Stimulated activated CD4-positive, alpha-beta T cell treated with anti-CD3 and anti-CD28 coated beads, Interleukin-1b, Interleukin-23, amount 100 ng/mL, for 1 hour (primary cell): ENCODE measurements at places on chromosomes 1 and 21.

DNA sequence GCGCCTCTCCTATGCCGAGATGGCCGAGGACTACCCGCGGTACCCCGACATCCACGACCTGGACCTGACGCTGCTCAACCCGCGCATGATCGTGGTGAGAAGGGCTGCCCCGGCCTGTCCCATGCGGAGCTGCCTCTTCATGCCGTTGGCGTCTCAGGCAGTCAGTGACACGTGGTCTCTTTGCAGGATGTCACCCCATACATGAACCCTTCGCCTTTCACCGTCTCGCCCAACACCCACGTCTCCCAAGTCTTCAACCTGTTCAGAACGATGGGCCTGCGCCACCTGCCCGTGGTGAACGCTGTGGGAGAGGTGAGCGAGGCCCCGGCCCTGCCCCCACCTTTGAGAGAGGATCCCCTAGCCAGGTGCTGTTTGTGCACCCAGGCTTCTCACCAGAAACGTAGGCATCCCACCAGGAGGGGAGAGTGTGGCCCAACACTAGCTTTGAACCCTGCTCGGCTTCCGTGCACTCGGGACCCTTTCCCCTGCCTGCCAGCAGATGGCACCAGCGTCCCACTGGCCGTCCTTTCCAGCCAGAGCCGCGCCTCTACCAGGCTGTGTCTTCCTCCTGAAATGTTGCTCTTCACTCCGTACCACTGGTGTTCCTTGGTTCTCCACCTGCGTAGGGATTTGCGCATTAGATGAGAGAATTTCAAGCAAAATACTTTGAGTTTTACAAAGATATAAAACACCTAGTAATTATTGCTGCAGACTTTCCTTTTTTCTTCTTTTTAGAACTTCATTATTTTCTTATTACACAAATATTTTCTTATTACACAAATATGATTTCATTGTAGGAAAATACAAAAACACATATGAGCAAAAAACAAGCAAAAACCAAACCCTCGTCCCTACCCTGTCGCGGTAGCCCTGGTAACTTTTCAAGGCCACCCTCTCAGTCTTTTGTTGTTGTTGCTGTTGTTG, 9.0 kb downstream of the NPPA start:
- peak; percentile 55 for DNase-seq

DNA sequence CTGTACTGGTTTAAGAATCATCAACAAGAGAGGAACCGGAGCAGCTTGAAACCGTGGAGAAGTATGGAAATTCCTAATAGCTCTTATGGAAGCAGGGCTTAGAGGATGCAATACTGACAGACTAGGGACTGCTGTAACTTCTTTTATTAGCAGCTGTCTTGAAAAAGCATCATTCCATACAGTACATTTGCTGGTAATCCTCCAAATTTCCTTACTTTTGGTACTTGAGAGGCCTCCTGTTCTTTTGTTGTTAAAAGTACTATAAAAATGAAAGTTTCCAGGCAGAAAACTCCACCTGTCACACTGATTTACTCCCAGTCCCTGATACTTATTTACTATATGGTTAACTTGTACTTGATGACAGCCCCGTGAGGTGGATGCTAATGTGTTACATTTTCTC, 7.7 kb downstream of the OMA1 start:
- no peak for DNase-seq

DNA sequence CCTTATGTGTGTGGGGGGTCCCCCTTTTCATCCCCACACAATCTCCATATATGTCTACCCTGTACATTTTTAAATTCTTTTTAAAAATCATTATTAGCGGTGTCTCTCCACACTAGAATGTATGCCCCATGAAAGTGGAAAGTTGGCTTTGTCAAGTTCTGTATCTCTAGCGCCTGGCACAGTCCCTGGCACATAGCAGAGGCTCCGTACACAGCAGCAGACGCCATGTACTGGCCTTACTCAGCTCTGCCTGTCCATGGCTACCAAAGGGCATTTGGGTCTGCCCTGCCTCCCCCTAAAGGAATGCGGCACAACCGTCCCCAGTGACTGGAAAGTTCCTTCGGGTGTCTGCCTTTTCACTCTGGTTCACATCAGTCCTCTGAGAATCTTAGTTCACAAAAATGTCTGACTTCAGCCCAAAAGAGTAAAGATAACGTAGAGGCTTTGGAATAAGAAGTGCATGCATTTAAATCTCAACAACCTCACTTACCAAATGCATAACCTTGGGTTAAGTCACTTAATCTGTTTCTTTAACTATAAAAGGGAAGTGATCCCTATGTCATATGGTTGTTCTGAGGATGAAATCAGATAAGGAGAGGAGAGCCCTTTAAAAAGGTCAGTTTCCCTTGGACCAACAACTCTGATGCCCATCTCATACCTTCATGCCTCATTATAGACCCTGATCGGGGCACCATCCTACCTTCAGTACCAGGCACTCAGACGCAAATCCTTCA, 61.1 kb downstream of the CD46 start:
- no peak for DNase-seq

- no peak for DNase-seq
Measured at GRCh38 chr1:101592845-101593244, 356.0 kb downstream of the S1PR1 start.

DNA sequence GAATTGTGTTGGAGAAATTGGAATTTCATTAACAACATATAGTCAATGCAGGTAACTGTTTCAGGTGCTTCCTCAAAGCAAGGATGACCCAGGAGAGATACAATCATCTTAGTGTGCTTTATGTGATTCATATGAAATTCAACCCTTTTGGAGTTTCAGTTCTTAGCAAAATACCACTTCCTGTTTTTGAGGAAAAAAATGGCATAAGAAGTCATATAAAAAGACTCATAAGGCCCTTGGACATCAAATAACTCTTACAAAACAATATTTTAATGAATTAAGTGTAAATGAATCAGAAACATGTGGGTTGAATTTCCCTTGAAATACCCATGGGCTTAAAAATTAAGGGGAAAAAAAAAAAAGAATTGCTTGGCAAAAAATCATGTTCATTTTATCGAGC, 926.6 kb downstream of the LTN1 start:
- DNase-seq: no peak

- no peak for DNase-seq
Measured at GRCh38 chr1:236140705-236141446, 1.5 kb upstream of the GPR137B start.

- no peak for DNase-seq
Measured at GRCh38 chr21:43195121-43196021, 26.6 kb downstream of the CRYAA start.

GRCh38 chr1:247376659-247377058, 39.3 kb upstream of the NLRP3 start:
- no peak for DNase-seq

DNA sequence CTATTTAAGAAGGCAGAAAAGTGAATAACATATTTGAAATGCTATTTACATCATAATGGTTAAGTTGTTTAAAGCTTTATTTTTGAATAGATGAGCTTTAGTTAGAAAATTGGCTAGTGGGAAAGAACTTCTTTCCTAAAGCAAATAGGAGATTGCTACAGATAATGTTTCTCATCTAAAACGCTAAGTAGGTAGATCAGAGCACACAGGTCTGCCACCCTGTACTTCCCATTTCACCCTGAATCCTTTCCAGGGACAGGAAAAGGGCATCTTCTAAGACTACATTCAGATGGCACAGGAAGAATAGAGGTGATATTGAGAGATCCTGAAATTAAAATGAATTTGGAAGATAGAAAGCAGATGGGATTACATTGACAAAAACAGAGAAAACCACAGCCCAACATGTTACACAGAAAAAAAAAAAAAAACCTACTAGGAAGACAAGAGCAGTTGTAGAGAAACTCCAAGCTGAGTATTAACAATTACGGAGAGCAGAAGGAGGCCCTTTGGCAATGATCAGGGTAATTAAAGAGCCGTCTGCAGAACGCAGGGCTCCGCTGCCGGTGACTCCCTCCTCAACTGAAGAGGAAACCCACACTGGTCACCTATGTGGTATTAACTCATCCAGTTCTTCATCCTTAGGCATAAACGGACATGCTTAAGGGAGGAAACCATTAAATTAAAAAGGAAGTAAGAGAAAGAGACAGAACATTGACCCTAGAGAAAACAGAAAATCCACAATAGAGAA, 53.6 kb upstream of the MAP10 start:
- no peak for DNase-seq

DNA sequence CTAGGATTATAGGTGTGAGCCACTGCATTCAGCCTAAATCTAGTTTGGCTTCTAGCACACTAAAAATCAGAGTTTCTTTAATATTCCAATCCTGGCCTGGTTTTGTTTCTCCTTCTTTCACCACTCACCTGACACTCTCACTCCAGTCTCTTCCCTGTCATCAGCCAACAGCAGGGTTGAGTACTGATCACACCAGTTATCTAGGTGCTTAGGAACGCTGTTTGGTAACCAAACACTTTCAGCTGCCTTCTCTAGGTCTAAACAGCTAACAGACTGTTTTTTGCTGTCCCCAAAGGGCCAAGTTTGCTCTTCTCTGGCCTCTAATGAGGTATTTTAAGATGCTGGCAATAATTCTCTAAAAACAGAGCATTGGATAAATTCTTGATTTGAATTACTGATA, 17.7 kb upstream of the FRRS1 start:
- DNase-seq: no peak

- DNase-seq: no peak
Measured at GRCh38 chr1:214271174-214271858, 9.6 kb upstream of the SMYD2 start.

DNA sequence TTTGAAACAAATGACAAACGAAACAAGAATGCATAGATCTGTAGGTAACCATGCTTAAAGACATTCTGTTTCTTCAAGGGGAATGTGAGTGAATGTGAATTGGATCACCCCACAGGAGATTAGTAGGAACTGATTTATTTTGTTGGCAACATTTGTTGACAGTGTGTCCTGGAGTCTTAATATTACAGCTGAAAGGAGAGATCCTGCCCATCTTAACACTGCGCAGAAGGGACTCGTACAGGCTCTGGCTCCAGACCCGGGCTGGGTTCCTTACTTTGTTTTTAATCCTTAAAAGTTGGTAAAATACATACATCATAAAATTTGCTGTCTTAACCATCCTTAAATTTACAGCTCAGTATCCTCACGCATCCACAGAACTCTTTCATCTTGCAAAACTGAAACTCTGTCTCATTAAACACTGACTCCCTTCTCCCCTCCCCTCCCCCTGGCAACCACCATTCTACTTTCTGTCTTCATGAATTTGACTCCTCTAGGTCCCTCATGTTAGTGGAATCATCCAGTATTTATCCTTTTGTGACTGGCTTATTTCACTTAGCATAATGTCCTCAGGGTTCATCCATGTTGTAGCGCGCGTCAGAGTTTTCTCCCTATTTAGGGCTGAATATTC, 74.1 kb downstream of the GALNT2 start:
- no peak for DNase-seq

- DNase-seq: no peak
Measured at GRCh38 chr1:212980123-212980785, 29.9 kb downstream of the VASH2 start.

GRCh38 chr1:156072251-156072650, 10.0 kb downstream of the MEX3A start:
- DNase-seq: no peak

- DNase-seq: no peak
Measured at GRCh38 chr1:230103306-230104173, 36.5 kb downstream of the GALNT2 start.

DNA sequence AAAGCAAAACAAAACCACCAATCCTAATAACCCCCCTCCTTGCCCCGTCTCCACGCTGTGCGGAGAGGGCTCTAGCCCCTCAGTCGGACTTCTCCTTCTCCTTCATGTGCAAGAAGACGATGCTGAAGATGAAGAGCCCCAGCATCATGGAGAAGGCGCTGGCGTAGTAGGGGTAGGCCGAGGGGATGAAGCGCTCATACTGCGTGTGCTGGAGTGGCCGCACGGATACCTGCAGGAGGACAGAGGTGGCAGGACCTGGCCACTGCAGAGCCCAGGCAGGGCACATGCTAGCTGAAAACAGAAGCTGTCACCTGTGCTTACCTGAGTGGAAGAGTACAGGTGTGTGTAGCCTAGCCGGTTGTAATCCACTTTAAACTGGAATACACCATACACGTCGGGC, 8.9 kb downstream of the DDOST start:
- DNase-seq: no peak

DNA sequence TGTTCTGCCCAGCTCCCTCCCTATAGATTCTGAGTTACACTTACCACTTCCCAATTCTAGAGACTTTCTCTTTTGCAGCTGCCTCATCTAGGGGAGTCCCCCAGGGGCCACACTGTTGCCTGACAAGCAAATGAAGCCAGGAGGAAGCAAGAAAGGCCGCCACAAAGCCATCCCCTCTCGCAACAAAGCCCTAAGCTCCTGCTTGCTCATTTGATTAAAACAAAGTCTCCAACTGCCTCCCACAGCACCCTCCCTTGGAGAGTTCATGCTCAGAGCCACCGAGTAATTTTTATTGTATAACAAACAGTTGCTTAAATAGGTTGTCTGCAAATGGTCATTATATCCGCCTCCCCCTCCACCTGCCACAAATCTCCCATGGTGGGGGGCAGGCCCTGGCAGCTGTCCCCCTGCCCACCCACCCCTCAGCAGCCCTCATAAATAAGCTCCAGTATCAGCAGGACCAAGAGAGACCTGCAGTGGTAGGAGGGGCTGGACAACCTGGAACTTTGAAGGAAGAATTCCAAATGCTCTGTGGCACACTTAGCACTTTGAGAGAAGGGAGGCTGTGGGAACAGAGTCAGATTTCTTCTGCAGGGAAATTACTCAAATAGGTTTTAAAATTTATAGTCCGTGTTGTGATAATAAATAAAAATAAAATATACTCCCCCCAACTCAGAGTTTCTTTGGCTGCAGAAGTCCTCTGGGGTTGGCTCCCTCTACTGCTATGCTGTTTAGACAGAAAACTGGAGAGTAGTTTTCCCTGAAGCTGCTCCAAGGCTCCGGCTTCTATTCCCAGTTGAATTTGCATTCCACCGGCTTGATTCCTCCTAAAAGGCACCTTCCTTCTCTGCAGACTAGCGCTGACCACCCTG, 237.5 kb downstream of the TTLL7 start:
- DNase-seq: no peak

- DNase-seq: no peak
Measured at GRCh38 chr1:171142416-171143385, 42.4 kb upstream of the FMO2 start.

GRCh38 chr1:6961905-6962477, 176.7 kb downstream of the CAMTA1 start:
- no peak for DNase-seq

DNA sequence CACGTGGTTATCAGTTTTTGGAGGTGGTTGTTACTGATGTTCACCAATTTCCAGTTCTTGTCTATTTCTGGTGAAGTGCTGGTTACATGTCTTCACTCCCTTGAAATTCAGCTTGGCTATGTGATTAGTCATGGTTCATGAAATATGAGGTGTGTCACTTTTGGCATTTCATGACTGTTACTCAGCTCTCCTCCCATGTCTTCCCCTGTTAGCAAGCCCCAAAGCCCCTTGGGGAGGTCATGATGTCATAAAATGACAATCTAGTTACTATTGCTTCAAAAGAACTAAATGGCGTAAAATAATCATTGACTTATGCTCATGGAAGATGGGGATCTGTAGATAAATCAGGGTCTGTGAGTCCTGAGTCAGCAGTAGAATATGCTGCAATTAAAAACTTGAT, 425.1 kb downstream of the SETD4 start:
- DNase-seq: no peak
